ENCODE measurements at places on chromosomes 3 and 15. TPM values are rescaled to one million over a fixed set of nuclear protein-coding genes. Genes with fewer than 3 reads are reported as not detected.

ASB14 gene
- total RNA-seq = not detected

BTD gene
- 8.2 TPM for total RNA-seq

HIGD2B gene
- total RNA-seq = not detected

CD86 gene
- total RNA-seq = 2.9 TPM

CCR9 gene
- not detected for total RNA-seq

AP3S2 gene
- total RNA-seq = 57.6 TPM

TMC3 gene
- total RNA-seq = 0.33 TPM

RNF123 gene
- total RNA-seq = 18.4 TPM

DAZL gene
- not detected for total RNA-seq

CISH gene
- 19.8 TPM for total RNA-seq

KLF15 gene
- total RNA-seq = 37.4 TPM

DISP2 gene
- total RNA-seq = under 0.01 TPM

GATM gene
- 1,447 TPM for total RNA-seq

ACVR2B gene
- 18.1 TPM for total RNA-seq

SLC6A1 gene
- 0.66 TPM for total RNA-seq

LRRC28 gene
- 13.0 TPM for total RNA-seq

CCDC33 gene
- total RNA-seq = not detected

TMEM266 gene
- total RNA-seq = 0.66 TPM

SI gene
- not detected for total RNA-seq

GLDN gene
- 2.6 TPM for total RNA-seq

BTBD1 gene
- total RNA-seq = 24.4 TPM

ITIH4 gene
- total RNA-seq = 86.7 TPM

KCNMB3 gene
- 6.5 TPM for total RNA-seq

CTDSPL gene
- total RNA-seq = 25.4 TPM

SLC22A14 gene
- not detected for total RNA-seq

GRK7 gene
- not detected for total RNA-seq

ABCF3 gene
- total RNA-seq = 46.1 TPM

LRRIQ4 gene
- total RNA-seq = not detected

GRAMD2A gene
- 0.26 TPM for total RNA-seq

AGTR1 gene
- total RNA-seq = 4.4 TPM

FBXW12 gene
- 3.4 TPM for total RNA-seq

FBXO40 gene
- not detected for total RNA-seq

CADM2 gene
- 1.3 TPM for total RNA-seq

CACNA2D3 gene
- total RNA-seq = not detected

HCLS1 gene
- 12.2 TPM for total RNA-seq

FGF7 gene
- total RNA-seq = 18.5 TPM

SLC2A2 gene
- 2.9 TPM for total RNA-seq

TMOD2 gene
- total RNA-seq = 7.3 TPM

GNAT1 gene
- not detected for total RNA-seq

UNC13C gene
- total RNA-seq = not detected

P2RY13 gene
- total RNA-seq = under 0.01 TPM

KNG1 gene
- total RNA-seq = not detected

LINGO1 gene
- 0.99 TPM for total RNA-seq

GOLGA6L25 gene
- total RNA-seq = not detected

RPP14 gene
- 4.3 TPM for total RNA-seq

MORC1 gene
- total RNA-seq = not detected

MRPS25 gene
- 24.7 TPM for total RNA-seq

DOCK3 gene
- total RNA-seq = not detected

DCLK3 gene
- total RNA-seq = not detected

MASP1 gene
- total RNA-seq = 2.3 TPM

CLDN16 gene
- total RNA-seq = not detected

TTC23 gene
- total RNA-seq = 26.4 TPM

NKTR gene
- total RNA-seq = 115 TPM

CNTN3 gene
- total RNA-seq = 7.3 TPM

FEZF2 gene
- total RNA-seq = not detected

DUOX1 gene
- total RNA-seq = 0.66 TPM

PAQR5 gene
- total RNA-seq = 11.5 TPM

HHLA2 gene
- not detected for total RNA-seq
